ENCODE measurements at places on chromosomes 1 and 21. TPM values are rescaled to one million over a fixed set of nuclear protein-coding genes. Genes with fewer than 3 reads are reported as not detected.

GRCh38 chr1:170741678-170742077, 77.7 kb downstream of the PRRX1 start:
- no peak for DNase-seq

- DNase-seq, result no peak
Measured at GRCh38 chr1:82491301-82492048, 690.7 kb downstream of the ADGRL2 start.

DNA sequence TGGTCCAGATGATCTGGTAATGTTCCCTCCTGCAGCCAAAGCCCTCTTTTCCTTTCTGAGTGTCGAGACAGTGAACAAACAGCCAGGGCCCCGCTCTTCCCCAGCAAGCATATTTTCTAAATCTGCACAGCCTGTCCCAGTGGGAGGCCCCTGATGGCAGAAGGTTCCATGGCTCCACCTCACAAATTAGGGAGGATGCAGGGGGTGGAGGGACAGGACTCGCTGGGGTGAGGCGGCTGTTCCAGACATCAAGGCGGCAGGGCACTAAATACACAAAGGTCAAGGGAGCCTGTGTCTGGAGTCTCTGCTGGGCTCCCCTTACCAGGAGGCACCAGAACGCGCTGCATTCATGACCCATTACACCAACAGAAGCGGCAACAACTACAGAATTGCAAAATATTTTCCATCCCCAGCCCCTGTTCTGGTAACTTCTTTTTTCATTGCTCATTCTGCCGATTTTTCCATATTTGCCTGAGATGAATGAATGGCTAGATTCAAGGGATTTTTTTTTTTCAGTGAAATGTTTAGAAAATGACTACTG, 27.0 kb upstream of the PRELP start:
- DNase-seq, result no peak

DNA sequence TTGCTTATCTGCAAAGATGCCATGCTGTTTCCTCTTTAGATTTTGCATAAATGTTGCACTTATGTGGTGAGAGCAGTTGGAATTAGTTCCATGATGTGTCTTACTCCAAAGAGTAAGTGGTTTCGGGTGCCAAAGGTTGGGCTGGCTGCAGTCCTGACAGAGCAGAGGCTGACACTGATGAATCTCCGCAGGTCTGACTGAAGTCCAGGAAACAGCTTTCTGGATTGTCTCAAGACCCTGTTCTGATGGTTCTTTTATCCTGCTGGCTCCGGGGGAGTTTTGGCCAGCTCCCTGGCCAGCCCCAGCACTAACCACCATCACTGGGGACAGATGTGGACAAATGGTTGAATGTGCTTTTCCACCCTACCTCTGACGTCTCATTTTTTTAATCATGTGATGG, 207.2 kb upstream of the KIAA0040 start:
- no peak for DNase-seq

DNA sequence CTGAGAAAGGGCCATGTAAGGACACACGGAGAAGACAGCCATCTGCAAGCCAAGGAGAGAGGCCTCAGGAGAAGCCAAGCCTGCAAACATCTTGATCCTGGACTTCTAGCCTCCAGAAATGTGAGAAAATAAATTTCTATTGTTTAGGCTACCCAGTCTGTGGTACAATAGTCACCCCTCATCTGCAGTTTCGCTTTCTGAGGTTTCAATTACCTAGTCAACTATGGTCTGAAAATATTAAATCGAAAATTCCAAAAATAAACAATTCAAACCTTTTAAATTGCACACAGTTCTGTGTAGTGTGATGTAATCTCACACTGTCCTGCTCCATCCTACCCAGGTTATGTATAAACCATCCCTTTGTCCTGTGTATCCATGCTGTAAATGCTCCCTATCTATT, 52.6 kb downstream of the ZNF644 start:
- no peak for DNase-seq

GRCh38 chr1:34784751-34785221, 3.8 kb downstream of the GJB3 start:
- DNase-seq, result no peak

DNA sequence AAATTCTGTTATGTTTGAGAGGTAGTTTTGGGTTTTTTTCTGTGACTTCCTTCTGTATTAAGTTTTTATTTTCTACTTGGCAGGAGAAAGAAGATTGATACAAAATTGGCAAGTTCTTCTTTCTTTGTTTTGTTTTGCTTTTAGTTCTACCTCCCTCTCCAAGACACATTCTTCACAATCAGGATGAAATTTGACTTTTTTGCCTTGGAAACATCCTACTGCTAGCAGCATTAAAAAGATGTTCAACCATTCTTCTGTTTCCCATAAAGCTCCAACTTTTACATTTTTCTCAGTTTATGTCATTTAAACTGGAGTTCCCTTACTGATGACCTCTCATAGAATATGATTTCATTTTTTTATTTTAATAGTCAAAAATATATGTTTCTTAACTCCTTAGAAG, 234.8 kb downstream of the NCAM2 start:
- no peak for DNase-seq

The SELL gene
- 9.9 TPM for total RNA-seq

The ADAMTSL4 gene
- 5.6 TPM for total RNA-seq

The PM20D1 gene
- under 0.01 TPM for total RNA-seq

The GNAT2 gene
- 0.09 TPM for total RNA-seq
